ENCODE measurements at places on chromosomes 5 and 9.

DNA sequence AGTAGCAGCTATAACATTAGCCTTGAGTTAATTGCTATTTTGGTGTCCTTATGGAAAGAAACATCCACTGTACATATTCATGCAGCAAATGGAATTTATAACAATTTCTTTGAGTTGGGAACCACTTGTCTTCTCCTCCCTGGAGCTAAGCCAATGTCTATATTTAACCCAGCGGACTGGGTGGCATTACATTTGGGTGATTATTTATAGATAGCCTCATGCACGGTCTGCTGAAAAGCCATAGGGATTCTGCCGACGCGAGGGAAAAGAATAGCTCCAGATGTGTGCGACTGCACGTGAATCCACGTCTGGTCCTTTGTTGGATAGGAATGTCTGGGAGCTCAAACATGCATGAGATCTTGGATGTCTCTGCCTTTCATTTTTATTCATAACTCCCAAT, 157.5 kb upstream of the BRINP1 start:
- DNase-seq: no peak

DNA sequence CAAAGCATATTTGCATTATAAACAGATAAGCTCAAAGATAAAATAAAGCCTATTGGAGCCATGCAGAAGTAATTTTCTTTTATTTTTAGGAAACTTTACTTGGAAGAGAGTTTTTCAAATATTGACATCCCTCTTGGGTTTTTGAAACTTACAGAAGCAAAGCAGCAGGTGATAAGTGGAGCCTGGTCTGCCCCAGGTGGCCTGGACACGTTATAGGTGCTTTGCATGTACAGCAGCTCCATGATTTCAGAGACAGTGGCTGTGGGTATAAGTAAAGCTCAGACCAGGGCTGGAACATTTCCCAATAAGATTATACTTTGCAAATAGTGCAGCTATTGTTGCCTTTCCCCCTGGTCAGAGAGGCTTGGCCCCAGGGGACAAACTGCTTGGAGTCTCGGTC, 51.5 kb downstream of the CCDC192 start:
- DNase-seq: no peak

- no peak for DNase-seq
Observed at GRCh38 chr5:61823065-61823464, 482.9 kb upstream of the KIF2A start.

DNA sequence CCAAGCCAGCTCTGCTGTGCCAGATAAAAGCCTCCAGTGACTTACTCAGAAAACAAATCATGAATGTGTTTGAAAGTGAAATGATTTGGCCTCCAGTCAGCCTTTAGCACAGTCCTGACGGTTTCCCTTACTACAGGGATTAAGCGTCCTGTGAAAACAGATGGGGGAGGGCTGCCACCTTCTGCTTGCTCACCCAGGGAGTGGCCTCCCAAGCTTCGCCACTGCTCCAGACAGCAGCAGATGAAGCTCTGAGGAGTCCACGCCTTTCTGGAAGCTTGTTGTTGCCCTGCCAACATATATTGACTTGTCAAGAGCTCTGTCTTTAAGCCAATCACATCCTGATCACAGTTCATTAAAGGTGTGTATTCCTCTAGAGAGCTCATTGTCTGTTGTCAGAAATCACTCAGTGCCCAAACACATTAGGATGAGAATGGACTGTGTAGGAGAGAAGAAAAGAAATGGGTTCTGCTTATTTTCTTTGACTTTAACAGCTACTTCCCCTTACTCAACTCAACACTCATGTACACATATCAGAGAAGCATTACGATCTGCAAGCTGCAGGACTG, 4.9 kb upstream of the FYB1 start:
- no peak for DNase-seq

DNA sequence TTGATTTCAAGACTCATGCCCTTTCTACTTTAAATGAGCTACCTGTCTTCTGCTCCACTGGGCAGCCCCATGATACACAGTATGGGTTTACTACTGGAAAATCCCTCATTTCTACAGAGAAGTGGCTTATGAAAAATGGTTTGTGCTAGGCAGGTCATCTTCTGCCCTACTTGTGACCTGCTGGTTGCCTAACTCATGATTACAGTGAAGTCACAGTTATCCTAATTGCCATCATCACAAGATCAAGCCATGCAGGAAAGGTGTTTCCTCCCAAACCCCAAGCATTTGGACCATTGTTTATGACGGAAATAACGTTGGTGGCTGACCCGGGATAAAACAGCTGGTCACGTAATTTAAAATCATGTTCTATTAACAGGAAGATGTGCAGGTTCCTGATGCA, 330.6 kb downstream of the ACTL7B start:
- no peak for DNase-seq

- no peak for DNase-seq
Observed at GRCh38 chr5:38796742-38797108, 49.1 kb upstream of the OSMR start.

- no peak for DNase-seq
Observed at GRCh38 chr5:159027504-159027903, 72.2 kb downstream of the EBF1 start.

GRCh38 chr9:97503862-97504210, 2.4 kb downstream of the TMOD1 start:
- no peak for DNase-seq

All from activated T-cell treated with anti-CD3 and anti-CD28 coated beads, Interleukin-2, amount 50 U/mL, for 1 hour (primary cell).